ENCODE measurements at places on chromosomes 3 and 15. TPM values are rescaled to one million over a fixed set of nuclear protein-coding genes. Genes with fewer than 3 reads are reported as not detected.

- no peak overlapping the region for H3K4me3 ChIP-seq
- H3K36me3 ChIP-seq, result no peaks in the 10 kb centered on the region
- no peaks in the 10 kb centered on the region for H3K27me3 ChIP-seq
These were observed 92.8 kb downstream of the FRMD4B start for GRCh38 chr3:69292959-69293574.

The PP2D1 gene
- not detected for total RNA-seq

DNA sequence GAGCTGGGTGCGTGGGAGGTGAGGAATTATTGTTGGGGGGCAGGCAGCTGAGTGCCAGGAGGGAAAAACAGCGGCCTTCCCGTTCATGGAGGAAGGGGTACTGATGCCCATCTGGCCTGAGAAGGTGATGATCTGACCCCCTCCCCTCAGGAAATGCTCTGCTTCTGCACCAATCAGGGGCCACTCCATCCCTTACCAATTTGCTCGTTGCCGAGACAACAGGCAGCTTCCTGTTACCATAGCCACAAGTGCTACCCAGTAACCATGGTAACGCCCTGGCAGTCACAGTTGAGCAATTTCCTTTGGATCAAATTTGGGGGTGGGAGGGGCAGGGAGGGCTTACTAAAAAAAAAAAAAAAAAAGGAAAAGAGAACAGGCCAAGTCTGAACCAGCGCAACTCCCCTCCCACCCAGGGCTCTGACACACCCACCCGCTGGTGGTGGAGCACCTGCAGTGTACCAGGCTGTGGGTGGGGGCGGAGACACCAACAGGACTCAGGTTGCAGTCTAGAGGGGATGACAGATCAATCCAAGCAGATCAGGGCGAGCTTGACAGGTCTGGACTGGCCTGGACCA, 13.7 kb downstream of the CELF6 start:
- no peak overlapping the region for H3K27ac ChIP-seq
- no peak overlapping the region for H3K4me3 ChIP-seq
- no peaks in the 10 kb centered on the region for H3K27me3 ChIP-seq

- H3K4me1 ChIP-seq, result no peaks in the 10 kb centered on the region
- H3K4me3 ChIP-seq, result no peak overlapping the region
- DNase-seq, result peak; percentile 65
These were observed 11.6 kb downstream of the TSEN2 start for GRCh38 chr3:12495749-12496452.

- no peaks in the 10 kb centered on the region for H3K36me3 ChIP-seq
- no peaks in the 10 kb centered on the region for H3K27me3 ChIP-seq
- no peak overlapping the region for H3K27ac ChIP-seq
- no peak for DNase-seq
- H3K4me1 ChIP-seq, result peaks cover 9% of the 10 kb centered on the region
These were observed 50.0 kb upstream of the NPHP3 start for GRCh38 chr3:132772252-132772651.

DNA sequence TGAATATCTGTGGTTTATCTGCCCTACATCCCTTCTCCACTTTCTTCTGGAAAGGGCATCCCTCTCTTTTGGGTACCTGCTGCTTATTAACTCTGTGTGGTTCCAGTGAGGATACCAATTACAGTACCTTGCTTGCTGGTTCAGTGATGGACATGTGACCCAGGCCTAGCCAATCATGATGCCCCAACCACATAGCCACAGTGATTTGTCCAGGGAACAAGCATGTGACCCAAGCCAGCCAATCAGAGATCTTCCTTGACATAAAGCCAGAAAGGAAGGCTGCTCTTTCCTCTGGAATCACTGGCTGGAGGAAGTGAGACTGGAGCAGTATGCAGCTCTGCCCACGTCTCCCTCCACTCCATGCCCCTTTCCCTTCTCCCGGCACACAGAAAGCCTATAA, 10.9 kb upstream of the TMEM158 start:
- no peaks in the 10 kb centered on the region for H3K27me3 ChIP-seq
- no peak overlapping the region for H3K4me3 ChIP-seq
- no peak for DNase-seq
- H3K4me1 ChIP-seq, result peaks cover 11% of the 10 kb centered on the region
- H3K27ac ChIP-seq, result no peak overlapping the region

DNA sequence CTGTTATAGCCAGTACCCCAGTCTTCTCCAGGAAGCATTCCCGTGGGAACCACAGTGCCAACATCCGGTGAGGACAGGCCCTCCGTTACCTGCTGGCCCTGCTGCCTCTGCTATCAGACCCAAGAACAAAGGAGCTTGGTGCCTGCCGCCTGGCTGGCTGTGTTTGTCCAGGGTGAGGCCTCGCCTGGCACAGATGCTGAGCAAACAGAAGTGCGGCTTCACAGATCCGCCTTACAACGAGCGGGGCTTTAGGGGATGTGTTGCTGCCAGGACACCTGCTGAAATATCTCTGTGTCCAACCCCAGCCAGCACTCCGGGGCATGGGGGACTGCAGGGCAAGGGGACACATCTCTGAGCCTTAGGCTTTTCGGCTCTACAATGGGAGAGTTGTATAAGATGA, 2.2 kb upstream of the EPHB3 start:
- DNase-seq, result no peak
- H3K4me3 ChIP-seq, result 0 out of 2 replicates have a peak overlapping the region, but pooled peaks have one; percentile 6
- H3K27ac ChIP-seq, result no peak overlapping the region
- peaks cover 42% of the 10 kb centered on the region for H3K4me1 ChIP-seq

GRCh38 chr15:51475736-51476135, 134.3 kb downstream of the GLDN start:
- no peaks in the 10 kb centered on the region for H3K27me3 ChIP-seq
- H3K36me3 ChIP-seq, result no peaks in the 10 kb centered on the region
- peaks cover 10% of the 10 kb centered on the region for H3K4me1 ChIP-seq
- no peak overlapping the region for H3K4me3 ChIP-seq

GRCh38 chr3:112619295-112619694, 21.6 kb downstream of the CCDC80 start:
- H3K27me3 ChIP-seq, result no peaks in the 10 kb centered on the region
- H3K27ac ChIP-seq, result no peak overlapping the region
- H3K4me1 ChIP-seq, result peaks cover 25% of the 10 kb centered on the region

DNA sequence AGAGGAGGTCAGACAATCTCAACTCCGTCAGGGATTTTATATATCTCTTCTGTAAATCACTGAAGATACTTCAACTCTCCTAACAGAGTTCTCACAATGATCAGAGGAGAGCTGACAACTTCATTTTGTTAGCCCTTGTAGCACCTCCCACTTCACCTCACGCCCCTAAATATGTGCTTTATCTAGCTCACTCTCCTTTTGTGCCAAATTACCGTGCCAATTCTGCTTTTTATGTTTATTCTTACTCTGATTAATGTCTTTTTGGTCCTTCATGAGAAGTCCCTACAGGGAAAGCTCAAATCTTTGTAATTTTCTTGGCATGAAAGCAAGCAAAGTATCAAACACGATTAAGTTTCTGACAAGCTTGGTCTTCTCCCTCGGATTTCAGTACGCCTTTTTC, 636.1 kb upstream of the NAALADL2 start:
- H3K4me3 ChIP-seq, result no peak overlapping the region
- H3K4me1 ChIP-seq, result peaks cover 4% of the 10 kb centered on the region
- no peaks in the 10 kb centered on the region for H3K36me3 ChIP-seq
- no peaks in the 10 kb centered on the region for H3K27me3 ChIP-seq
- DNase-seq, result no peak

GRCh38 chr3:38646630-38647029, 2.9 kb downstream of the SCN5A start:
- H3K4me3 ChIP-seq, result no peak overlapping the region
- peaks cover 15% of the 10 kb centered on the region for H3K4me1 ChIP-seq
- peak; percentile 83 for DNase-seq
- no peak overlapping the region for H3K27ac ChIP-seq

The ACAN gene
- 4.5 TPM for total RNA-seq

The SPSB4 gene
- total RNA-seq, result 25.9 TPM

DNA sequence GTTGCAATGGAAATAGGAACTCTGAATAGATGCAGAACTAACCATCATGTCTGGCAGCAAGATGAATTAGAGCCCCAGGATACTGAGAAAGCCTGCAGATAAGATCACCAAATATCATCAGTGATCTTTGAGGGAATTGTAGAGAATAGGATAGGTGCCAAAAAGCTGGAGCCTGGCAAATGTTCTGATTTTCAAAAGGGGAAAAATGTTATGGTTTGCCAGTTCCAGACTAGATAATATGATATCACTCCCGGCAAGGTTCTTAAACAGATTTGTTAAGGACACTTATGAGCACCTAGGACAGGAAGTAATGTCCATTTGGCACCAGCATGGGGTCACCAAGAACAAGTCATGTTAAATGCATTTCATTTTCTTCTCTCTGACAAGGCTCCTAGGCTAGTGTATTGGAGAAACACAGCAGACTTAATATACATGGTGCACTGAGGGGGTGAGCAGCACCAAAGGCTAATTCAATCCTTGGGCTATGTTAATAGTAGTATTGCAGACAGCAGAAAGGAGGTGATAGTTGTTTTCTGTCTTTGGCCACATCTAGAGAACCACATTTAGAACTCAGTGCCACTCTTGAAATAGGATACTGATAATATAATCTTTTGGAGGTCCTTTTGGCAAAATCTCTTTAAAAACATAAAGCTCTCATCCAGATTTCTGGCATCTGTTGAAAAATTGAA, 4.8 kb downstream of the SRGAP3 start:
- DNase-seq, result no peak
- no peak overlapping the region for H3K4me3 ChIP-seq
- peaks cover 21% of the 10 kb centered on the region for H3K4me1 ChIP-seq
- H3K36me3 ChIP-seq, result no peaks in the 10 kb centered on the region
- H3K27ac ChIP-seq, result no peak overlapping the region

The RHCG gene
- total RNA-seq, result not detected

DNA sequence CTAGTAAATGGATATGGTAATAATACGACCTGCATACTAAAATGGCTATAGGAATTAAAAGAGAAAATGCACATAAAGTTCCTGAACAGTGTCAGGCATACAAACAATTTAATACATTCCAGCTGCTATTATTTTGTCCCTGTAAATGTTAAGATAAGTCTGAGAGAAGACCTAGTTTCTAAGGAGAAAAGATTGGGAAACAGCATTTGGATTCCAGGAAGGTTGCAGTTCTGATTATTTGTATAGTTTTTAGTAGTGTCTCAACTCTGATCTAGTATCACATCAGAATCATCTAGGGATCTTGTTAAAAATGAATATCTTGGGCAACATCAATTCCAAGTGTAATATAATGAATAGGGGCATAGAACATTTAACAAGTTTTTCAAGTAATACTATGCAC, 905.7 kb downstream of the NSUN3 start:
- H3K36me3 ChIP-seq, result no peaks in the 10 kb centered on the region
- no peaks in the 10 kb centered on the region for H3K27me3 ChIP-seq
- no peak for DNase-seq
- H3K4me1 ChIP-seq, result no peaks in the 10 kb centered on the region
- no peak overlapping the region for H3K27ac ChIP-seq

DNA sequence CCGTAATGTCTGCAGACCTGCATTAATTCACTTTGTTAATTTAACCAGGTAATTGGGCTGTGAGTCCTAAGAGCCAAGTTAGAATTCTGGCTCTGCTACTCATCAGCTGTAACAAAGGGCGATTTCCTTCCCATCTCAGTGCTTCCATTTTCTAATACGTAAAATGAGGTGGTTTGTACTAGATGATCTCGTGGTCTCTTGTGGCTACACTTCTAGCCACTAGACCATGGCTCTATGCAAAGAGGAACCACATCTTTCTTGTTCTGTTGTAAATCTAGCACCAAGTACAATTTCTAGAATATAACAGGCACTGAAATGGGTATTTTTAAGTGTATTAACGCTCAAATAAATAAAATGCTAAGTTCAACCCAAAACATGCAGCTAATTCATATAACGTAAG, 174.4 kb upstream of the THBS1 start:
- H3K4me1 ChIP-seq, result no peaks in the 10 kb centered on the region
- H3K27me3 ChIP-seq, result no peaks in the 10 kb centered on the region
- H3K36me3 ChIP-seq, result no peaks in the 10 kb centered on the region
- H3K27ac ChIP-seq, result no peak overlapping the region

The DLL4 gene
- 0.31 TPM for total RNA-seq

The SNTN gene
- total RNA-seq, result not detected

DNA sequence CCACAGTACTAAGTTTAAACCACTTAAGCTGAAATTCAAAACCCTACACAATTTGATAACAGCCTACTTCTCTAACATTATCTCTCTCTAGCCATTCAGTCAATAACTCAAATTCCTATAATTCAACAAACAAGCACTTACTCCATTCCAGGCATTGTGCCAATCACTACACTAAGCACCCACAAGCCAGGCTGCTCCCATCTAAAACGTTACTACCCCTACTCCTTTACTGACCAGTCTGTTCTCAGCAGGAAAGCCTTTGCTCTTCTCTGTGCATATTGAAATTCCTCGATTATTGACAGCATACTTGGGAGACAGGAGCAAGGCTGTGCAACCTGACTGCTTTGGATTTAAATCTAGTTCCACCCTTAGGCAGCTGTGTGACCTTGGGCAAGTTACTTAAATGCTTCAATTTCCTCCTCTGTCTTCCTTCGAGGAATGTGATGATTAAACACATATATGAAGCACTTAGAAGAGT, 177.2 kb upstream of the THBS1 start:
- H3K27me3 ChIP-seq, result no peaks in the 10 kb centered on the region
- H3K36me3 ChIP-seq, result no peaks in the 10 kb centered on the region
- no peaks in the 10 kb centered on the region for H3K4me1 ChIP-seq
- no peak for DNase-seq

GRCh38 chr15:58748852-58749531, 515 bp downstream of the ADAM10 start:
- H3K36me3 ChIP-seq, result no peaks in the 10 kb centered on the region
- peaks cover 29% of the 10 kb centered on the region for H3K4me1 ChIP-seq
- H3K4me3 ChIP-seq, result peak overlapping the region; percentile 89
- no peaks in the 10 kb centered on the region for H3K27me3 ChIP-seq
- peak overlapping the region; percentile 99 for H3K27ac ChIP-seq
